ENCODE measurements at places on chromosomes 5 and 9.

- DNase-seq = no peak
These were observed 501.7 kb downstream of the ARHGEF28 start for GRCh38 chr5:74127381-74128320.

DNA sequence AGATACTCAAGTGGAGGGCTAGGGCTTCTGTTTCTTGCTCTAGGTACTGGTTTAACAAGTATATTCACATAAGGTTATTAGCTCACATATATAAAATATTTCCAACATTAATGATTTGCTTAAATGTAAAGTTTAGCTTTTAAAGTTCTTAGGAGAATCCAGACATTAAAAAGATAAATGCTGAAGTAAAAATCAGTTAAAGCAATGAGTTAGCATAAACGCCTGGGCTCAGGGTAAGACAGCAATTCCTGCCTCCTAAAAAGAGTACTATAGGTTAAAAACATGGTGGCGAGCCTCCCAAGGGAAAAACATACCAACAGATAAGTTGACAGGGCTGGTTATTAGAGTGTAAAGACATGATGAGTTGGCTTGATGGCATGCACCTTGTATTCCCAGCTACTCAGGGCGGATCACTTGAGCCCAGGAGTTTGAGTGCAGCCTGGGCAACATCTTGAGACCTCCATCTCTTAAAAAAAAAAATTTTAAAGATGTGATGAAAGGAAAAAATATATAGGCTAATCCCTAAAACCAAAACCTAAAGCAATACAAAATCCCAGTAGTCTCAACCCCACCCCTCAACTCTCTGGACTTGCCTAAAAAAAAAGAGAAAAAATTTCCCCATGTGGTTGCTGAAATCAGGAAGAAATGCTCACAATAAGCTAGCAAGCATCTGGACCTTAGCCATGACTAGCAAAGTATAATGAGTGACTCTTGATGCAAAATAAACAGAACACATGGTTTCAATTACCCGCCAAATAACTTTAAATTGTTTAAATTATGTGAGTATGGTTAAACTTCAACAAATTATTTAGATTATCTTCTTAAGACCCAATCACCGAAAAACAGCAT, 3.6 kb downstream of the GOLPH3 start:
- no peak for DNase-seq

DNA sequence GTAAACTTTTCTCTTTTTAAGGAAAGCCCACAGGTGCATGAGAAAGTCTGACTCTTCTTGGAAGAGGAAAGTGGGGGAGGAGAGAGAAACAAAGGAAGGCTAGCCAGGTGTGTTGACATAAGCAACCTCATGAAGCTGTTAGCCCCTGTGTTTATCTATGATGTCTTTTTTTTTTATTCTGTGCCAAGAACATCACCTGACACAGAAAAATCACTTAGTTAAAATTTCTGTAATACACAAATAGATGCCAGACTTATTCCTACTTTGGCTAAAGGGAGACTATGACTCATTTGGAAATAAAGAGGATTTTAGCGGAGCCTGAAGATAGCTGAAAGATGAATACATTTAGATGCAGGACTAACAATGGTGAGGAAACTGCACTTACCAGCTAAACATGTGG, 58.3 kb downstream of the BAAT start:
- no peak for DNase-seq

DNA sequence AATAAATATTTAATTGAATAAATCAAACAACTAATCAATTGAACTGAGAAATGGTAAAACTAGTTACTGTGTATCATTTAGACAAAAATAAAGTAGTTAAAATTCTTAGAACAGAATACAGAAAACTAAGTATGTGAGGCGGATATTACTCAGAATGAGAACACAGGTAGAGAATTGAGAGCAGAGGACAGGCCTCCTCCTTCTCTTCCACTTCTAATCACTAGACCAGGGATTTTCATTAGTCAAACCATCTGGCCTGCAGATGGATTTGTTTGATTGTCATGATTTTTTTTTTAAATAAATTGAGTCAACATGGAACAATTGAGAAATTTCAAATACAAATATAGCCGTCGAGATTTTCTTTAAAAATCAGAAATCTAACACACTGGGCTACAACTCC, 198.6 kb upstream of the HMHB1 start:
- no peak for DNase-seq

DNA sequence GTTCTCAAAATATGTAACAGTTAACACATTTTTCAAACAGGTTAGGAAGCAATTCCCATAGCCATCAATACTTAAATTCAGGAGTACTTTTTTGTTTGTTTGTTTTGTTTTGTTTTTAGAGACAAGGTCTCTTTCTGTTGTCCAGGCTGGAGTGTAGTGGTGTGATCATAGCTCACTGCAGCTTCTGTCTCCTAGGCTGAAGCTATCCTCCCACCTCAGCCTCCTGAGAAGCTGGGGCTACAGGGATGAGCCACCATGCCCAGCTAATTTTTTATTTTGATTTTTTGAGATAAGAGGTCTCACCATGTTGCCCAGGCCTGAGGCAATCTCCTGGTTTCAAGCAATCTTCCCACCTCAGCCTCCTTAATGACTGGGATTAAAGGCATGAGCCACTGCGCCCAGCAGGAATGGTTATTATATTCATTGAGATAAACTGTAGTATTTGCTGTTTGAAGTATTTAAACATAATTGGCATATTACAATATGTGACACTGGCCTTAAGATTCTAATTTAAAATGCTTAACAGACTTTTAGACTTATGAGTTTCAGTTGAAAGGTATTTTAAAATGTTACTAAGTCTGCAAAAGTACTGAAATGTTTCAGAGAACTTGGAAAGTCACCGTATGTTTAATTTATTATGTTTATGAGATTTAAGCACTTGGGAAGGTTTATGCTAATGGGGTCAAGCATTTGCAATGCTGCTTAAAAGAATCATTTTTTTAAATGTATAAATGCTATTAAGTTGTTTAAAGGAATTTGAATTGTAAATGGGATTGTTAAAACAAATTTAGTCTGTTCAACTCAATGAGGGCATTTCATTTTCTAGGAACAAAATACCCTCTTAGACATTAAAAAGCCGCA, 17.0 kb downstream of the UTP15 start:
- no peak for DNase-seq

GRCh38 chr5:141507387-141508091, 18.7 kb downstream of the PCDHGC5 start:
- DNase-seq = no peak

DNA sequence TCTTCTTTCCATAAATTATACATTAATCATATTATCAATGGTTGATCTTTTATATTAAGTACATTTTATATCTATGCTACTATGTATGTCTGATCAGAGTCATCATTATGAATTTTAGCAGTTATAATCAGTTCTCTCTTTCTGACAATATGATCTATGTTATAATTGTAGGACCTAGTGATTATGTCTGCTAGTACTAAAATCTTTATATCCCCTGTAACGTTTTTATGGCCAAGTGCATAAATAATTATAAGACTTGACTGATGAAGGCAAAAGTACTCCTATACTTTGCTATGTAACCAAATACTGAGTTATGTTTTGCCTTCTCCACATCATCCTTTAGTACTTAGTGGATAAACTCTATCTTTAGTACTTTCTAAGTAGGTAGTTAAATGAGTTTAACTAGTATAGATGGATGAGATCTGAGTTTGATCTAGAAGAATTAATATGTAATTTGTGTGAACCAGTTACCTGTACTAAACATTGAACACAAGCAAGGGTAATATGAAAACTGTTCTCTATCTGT, 75.4 kb downstream of the SLF1 start:
- no peak for DNase-seq

DNA sequence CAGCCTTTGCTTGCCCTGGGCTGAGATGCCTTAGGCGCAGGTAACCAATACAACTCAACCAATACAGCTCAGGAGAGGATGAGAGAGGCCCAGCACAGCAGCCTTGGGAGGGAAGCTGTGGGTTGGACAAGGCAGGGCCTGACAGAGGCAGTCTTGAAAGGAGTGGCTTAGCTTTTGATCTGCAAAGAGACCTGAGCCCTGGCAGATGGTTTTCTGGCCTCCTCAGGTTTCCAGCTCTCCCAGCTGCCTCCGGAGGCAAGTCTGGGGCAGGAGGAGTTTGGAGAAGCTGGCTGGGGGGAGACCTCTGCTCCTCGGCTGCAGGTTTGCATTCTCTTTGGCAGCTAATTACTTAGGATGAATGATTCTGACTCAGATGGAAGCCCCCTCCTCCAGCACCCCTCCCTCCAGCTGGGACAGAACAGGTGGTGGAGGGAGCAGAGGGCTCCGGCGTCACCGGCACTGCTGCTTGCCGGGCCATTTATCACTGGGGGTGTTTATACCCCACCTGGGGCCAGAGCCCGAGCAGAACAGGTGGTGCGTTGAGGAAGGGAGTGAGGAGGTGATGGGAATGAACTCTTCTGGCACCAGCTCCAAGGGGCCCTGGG, 50.8 kb downstream of the TSPAN17 start:
- no peak for DNase-seq

GRCh38 chr5:72633649-72634048, 126.4 kb upstream of the ZNF366 start:
- DNase-seq = no peak

GRCh38 chr9:131160416-131161112, 35.2 kb downstream of the NUP214 start:
- no peak for DNase-seq

- DNase-seq = no peak
These were observed 216.9 kb downstream of the AUH start for GRCh38 chr9:91144769-91145168.

DNA sequence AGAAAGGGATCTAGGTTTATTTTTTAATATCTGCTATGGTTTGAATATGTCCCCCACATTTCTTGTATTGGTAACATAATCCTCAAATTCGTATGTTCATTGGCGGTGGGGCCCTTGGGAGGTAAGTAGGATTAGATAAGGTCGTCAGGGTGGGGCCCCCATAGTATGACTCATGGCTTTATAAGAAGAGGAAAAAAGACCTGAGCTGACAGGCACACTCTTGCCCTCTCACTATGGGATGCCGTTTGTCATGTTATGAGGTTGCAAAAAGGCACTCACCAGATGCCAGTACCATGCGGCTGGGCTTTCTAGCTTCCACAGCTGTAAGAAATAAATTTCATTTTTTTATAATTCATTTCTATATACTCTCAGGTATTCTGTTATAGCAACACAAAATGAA, 67.3 kb upstream of the SGCD start:
- DNase-seq = no peak

DNA sequence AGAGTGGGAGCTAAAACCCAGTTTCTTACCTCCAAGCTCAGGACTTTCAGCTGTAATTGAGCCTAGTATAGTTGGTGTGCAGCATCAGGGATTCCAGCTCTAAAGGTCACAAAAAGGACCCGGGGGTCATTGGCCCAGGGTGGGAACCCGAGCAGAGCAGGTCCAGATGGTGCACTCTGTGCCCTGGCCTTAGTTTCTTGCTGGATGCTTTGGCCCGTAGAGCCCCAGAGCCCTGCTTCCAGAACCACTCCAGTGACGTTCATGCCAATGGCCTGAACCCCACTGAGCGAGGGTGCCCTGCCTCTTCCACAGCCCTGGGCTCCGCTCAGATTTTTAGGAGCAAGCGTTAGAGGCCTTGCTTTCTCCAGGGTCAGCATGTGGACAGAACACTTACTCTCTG, 8.2 kb downstream of the SLC22A5 start:
- no peak for DNase-seq

GRCh38 chr9:4303006-4303405, 3.1 kb upstream of the GLIS3 start:
- DNase-seq = no peak

DNA sequence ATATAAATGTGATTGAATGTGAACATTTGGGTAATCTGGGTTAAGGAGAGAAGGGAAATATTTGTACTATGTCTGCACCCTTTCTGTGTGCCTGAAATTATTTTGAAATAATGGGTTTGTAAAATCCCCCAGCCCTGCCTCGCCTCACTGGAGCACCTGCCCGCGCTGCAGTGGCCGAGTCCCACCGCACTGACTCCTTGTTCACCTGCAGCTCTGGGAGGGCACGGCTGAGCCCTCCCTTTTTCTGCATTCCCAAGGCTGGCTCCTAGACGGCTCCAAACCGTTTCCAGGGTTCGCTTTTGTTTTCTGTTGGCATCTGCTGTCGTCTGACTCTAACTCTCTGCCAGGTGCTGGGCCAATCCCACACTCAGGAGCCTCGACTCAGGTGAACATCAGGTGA, 17.6 kb upstream of the PPP1R26 start:
- DNase-seq = no peak

DNA sequence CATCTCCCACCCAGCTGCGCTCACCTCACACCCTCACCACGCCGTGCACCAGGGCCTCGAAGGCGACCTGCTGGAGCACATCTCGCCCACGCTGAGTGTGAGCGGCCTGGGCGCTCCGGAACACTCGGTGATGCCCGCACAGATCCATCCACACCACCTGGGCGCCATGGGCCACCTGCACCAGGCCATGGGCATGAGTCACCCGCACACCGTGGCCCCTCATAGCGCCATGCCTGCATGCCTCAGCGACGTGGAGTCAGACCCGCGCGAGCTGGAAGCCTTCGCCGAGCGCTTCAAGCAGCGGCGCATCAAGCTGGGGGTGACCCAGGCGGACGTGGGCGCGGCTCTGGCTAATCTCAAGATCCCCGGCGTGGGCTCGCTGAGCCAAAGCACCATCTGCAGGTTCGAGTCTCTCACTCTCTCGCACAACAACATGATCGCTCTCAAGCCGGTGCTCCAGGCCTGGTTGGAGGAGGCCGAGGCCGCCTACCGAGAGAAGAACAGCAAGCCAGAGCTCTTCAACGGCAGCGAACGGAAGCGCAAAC, 1.1 kb downstream of the POU4F3 start:
- no peak for DNase-seq
